Naive thymus-derived CD4-positive, alpha-beta T cell (primary cell): ENCODE measurements at places on chromosomes 3 and 15.

- no peak for DNase-seq
Measured at GRCh38 chr3:126064627-126065258, 19.2 kb downstream of the SLC41A3 start.

GRCh38 chr15:77019521-77020331 lies 24.8 kb downstream of the PSTPIP1 start:
- no peak for DNase-seq

- DNase-seq = no peak
Measured at GRCh38 chr3:104388619-104389018, 978.1 kb upstream of the ALCAM start.

- peak; percentile 96 for DNase-seq
Measured at GRCh38 chr15:31360843-31361763, 34.5 kb downstream of the KLF13 start.

- no peak for DNase-seq
Measured at GRCh38 chr3:58271901-58272501, 34.0 kb upstream of the RPP14 start.

DNA sequence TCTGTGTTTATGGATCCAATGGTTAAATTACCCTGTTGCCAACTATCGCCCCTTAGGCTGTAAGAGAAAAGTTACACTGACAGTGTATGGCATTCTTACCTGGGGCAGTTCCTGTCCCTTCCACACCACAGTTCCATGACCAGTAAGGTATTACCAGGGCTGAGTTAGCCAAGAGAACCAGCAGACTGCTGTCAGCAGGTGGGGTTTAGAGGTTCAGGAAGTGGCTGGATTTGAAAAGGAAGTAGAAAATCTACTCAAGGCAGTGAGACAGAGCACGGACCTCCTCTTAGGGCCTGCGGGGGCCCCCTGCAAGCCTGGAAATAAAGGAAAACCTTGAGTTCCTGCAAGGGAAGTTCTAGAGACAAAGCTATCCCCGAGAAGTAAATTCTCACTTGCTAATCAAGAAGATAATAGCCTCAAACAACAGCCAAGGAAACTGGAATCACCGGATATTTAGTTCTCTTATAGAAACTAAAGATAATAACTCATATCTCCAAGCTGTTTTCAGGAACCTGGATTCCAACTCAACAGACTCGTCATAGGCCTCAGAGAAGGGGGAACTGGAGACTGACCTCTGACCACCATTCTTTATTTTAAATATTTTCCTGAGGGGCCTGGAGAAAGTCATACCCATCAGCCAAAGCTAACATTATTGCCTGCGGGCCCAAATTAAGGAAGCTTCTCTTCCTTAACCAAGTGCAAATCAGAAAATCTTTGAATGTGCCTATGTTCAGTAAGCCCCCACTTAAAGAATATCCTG lies 161.7 kb downstream of the ANXA2 start:
- no peak for DNase-seq

DNA sequence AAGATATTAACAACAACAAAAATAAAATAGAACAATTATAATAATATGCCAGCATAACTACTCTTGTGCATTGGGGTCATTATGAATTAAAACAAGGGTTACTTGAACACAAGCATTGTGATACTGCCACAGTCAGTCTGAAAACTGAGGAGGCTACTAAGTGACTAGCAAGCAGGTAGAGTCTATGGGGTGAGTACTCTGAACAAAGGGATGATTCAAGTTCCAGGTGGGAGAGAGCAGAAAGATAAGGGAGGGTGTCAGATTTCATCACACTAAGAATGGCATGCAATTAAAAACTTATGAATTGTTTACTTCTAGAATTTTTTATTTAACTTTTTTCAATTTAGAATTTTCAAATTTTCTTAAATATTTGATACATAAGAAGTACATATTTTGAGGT lies 754.4 kb upstream of the GOLIM4 start:
- no peak for DNase-seq

- no peak for DNase-seq
Measured at GRCh38 chr3:28247286-28247685, 5.9 kb downstream of the CMC1 start.
